ENCODE measurements at places on chromosomes 7 and 10.

DNA sequence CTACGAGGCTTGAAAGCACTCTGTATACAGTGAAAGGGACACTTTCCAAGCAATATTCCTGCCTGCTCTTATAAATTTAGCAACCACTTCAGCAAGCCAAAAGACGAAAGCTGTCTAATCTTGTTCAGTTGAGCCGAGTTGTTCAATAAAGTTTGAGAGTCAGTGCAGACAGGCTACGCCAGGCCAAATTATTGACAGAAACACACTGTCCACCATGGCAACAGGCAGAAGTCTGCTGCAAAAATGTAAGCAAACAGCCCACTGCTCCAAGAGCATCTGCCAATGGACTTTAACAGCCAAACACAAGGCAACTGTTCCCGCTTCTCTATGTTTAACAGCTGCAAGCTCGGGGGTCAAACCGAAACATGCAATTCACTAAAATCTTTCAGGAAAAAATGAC is 85.7 kb downstream of the GLI3 start:
- DNase-seq: no peak

DNA sequence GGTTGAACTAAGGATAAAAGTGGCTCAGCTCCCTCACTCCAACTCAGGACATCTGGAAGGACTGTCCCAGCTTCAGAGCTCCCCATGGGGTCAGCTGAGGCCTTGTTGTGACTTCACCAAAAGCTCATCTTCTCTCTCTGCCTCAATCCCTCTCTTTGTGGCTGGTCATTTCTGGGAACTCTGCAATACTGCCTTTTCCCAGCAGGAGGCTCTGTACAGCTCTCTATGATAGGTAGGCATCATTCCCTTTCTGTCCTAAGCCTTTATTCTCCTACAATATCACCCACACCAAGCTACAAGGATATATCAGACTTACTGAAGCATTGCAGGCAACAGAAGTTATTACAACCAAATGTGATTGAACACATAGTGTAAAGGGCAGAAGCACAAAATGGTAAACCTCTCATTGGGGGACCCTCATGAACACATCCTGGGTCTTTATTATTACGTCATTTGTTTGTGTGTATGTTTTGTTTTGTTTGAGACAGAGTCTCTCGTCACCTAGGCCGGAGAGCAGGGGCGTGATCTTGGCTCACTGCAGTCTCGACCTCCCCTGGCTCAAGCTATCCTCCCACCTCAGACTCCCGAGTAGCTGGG is 36.7 kb upstream of the PRPS1L1 start:
- DNase-seq: no peak

- DNase-seq: peak; percentile 63
Measured at GRCh38 chr10:95655571-95656290, 780 bp downstream of the ALDH18A1 start.

GRCh38 chr7:69047151-69047754 is 551.0 kb upstream of the AUTS2 start:
- no peak for DNase-seq

- no peak for DNase-seq
Measured at GRCh38 chr10:70812814-70813213, 2.9 kb upstream of the SGPL1 start.

DNA sequence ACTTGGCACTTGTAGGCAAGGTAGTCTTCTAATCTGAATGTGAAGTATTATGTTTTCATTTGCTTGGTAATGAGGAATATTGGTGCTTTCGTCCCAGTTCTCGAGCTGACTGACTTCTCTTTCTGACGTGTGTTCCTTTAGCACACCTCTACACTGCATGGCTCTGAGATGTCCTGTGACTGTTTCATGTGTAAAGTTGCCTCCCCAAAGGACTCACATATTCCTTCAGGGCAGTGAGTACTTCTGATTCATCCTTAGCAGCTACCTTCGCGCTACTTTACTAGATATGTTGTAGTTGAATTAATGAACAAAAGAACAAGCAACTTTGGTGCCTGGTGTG is 113.7 kb downstream of the EGFR start:
- no peak for DNase-seq

- DNase-seq: peak; percentile 44
Measured at GRCh38 chr10:48289501-48290238, 15.2 kb upstream of the FRMPD2 start.

GRCh38 chr10:1034758-1035157 is 9.1 kb upstream of the IDI2 start:
- DNase-seq: no peak

GRCh38 chr10:6108631-6109443 is 20.0 kb downstream of the RBM17 start:
- DNase-seq: peak; percentile 54

DNA sequence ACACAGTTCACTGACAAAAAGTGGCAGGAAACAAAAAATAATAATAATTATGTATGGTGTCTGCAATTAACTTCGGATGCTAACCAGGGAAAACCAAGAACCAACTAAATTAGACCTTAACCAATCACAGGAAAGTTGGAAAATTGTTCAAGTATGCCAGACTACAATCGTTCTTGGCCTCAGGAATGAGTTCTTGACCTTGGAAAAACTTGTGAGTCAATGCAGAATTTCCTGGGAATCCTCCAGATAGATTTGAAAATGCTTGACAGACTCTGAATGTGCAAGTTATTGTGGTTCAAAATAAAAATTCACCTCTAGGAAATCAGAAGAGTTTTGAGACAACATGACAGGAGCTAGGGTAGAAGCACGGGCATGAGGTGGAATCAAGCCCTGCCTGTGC is 171.5 kb downstream of the C7orf25 start:
- DNase-seq: no peak

GRCh38 chr10:1379601-1380000 is 323.4 kb downstream of the WDR37 start:
- DNase-seq: no peak

DNA sequence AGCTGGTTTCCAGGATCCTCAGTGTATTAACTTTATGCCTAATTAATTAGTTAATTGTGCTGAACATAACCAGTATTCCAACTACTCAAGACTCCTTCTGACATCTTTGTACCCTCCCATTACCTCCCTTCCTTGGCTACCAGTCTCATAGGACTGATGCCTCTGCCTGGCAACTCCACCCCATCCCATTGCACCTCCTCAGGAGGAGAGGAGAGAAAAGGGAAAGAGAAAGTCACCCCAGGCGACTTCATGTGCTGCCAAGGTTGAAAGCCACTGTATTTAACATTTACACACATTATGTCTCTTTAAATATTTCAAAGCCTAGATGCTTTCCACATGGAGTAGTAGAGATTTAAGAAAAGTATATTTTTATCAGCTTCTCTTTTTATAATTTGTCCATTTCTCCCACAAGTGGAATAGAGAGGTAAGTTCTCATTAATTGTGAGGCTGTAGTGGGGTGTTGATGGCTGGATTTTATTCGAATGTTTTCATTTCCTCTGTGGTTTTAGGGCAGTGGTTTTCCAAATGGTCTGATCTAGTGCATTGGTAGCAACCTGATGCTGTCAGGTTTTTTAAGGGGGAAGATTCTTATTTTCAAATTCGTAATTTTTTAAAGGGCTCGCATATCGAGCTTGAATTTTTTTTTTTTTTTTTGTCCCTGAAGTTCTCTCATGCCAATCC is 148.0 kb downstream of the BICC1 start:
- no peak for DNase-seq

DNA sequence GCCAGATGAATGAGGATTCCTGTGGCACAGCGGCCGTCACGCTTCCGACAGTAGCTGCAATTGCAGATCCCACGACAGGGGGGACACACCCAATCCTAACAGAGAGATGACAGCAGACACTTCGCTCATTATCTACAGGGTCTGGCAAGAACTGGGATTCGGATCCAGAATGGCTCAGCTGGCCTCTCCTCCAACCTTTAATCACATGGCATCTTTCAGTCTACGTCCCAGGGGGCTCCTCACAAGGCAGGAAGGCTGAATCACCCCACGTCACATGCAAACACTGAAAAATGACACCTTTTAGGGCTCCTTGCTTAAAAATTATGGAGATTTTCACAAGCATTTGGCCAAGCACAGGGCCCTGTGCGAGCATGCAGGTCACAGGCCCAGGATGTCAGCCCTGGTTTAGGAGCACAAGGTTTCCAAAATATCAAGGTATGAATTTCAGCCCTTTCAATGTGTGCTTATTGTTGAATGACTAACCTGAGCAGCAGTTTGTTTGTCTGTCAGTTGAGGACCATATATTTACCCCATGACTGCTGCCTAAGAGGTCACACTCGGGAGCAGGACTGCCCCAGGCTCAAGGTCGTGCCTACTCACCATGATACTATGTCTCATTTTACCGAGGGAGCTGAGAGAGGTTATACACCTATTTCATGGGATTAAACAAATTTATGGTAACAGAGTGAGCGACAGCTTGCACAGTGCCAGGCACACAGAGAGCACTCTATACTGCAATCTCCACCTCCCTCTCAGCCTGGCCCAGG is 42.5 kb downstream of the CDCA7L start:
- DNase-seq: no peak

Data from erythroblast (primary cell).